ENCODE measurements at places on chromosomes 12 and 14.

DNA sequence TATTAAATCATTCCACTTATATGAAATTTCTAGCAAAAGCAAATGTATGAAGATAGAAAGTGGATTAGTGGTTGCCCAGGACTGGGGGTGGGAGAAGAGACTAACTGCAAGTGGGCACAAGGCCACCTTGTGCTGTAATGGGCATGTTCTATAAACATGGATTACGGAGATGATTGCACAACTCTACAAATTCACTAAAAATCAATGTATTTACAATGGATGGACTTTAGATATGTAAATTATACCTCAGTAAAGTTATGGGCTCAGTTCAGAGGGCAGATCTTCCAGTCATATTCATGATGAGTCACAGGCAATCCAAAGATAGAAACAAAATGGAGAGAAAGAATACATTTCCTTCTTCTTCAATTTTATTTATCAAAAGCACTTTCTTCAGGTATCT lies 173.9 kb downstream of the NDUFA12 start:
- no peak for DNase-seq
- H3K4me3 ChIP-seq, result no peak overlapping the region
- H3K27me3 ChIP-seq, result no peaks in the 10 kb centered on the region
- no peaks in the 10 kb centered on the region for H3K36me3 ChIP-seq

DNA sequence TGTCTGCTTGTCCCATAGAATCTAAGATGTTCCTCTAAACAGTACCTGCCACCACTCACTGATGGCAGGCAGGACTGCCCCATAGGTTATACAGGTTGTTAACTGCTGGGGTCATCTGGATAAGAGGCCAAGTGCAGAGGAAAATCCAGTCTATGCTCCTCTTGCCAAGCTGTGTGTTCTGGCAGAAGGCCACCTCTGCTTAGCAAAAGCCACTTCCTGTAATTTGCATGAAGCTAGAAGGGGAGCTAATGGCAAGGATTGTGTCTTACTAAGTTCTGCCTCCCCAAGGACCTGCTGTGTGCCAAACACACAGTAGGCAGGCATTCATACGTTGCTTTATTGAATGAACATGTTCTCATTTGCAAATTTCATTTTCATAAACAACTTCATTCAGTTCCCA lies 445.4 kb downstream of the BCL11B start:
- no peaks in the 10 kb centered on the region for H3K36me3 ChIP-seq
- no peak overlapping the region for H3K27ac ChIP-seq
- H3K4me1 ChIP-seq, result no peaks in the 10 kb centered on the region
- H3K27me3 ChIP-seq, result no peaks in the 10 kb centered on the region
- DNase-seq, result no peak
- H3K4me3 ChIP-seq, result no peak overlapping the region

- no peak for DNase-seq
- peaks cover 3% of the 10 kb centered on the region for H3K4me1 ChIP-seq
- H3K27ac ChIP-seq, result no peak overlapping the region
- H3K36me3 ChIP-seq, result no peaks in the 10 kb centered on the region
- H3K4me3 ChIP-seq, result no peak overlapping the region
- H3K27me3 ChIP-seq, result no peaks in the 10 kb centered on the region
Observed at GRCh38 chr12:80867941-80868340, 69.8 kb downstream of the LIN7A start.

- no peak overlapping the region for H3K27ac ChIP-seq
- no peak for DNase-seq
- peak overlapping the region; percentile 77 for H3K4me3 ChIP-seq
Observed at GRCh38 chr14:99601361-99601831, 2.6 kb downstream of the CCDC85C start.

- H3K4me3 ChIP-seq, result no peak overlapping the region
- H3K27me3 ChIP-seq, result no peaks in the 10 kb centered on the region
Observed at GRCh38 chr14:95191445-95192199, 34.3 kb upstream of the DICER1 start.

DNA sequence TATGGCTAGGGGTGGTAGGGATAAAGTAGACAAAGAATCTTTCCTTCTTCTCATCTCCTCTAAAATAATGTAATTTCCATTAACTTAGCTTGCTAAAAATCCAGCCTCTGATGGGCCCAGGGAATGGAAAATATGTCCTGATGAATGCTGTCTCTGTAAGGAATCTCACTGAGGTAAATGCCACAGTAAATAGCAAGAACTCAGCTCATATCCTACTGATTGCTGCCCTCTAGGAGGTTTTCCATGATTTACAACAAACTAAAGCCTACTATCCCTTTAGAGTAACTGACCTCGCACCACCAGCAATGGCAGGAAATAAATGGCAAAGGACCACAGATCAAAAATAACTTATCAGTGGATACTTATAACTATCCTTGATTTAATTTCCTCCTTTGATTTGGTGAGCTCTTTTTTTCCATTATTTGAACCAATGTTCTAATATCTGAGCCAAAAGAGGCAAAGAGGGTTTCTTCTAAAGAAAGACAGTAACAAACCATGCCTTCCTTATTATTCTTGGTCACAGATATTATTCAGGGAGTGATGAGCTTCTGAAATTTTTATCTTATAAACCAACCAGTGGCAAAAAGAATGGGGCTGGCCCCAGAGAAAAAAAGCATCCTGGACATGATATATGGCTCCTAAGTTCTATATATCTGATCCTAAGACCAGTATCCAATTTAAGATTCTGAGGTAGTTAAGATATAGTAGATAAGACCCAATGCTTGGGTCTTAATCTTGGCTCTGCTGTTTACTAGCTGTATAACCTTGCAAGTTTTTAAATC lies 43.8 kb downstream of the SENP1 start:
- H3K4me1 ChIP-seq, result no peaks in the 10 kb centered on the region
- no peak overlapping the region for H3K27ac ChIP-seq
- no peaks in the 10 kb centered on the region for H3K27me3 ChIP-seq

- DNase-seq, result no peak
- H3K4me3 ChIP-seq, result no peak overlapping the region
- H3K27me3 ChIP-seq, result peaks cover 3% of the 10 kb centered on the region
- H3K36me3 ChIP-seq, result no peaks in the 10 kb centered on the region
Observed at GRCh38 chr14:104528496-104528895, 51.1 kb upstream of the C14orf180 start.

DNA sequence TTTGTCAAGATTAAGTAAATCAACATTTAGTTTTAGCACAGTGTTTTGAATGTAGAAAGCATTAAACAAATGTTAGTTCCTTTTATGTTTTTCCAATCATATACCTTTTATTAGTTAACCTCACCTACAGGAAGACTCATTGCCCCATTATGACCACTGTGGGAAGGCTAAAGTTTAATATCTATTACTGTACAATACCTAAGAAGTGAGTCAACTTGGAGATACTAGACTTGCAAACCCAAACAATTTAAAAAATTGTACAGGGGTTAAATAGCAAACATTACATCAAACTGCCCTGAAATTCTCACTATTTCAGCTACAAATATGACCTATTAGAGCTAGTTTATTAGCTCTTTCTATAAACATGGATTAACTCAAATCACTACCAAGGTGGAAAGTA lies 8.6 kb upstream of the G2E3 start:
- no peak overlapping the region for H3K27ac ChIP-seq
- H3K4me3 ChIP-seq, result no peak overlapping the region
- H3K27me3 ChIP-seq, result peaks cover 12% of the 10 kb centered on the region
- no peaks in the 10 kb centered on the region for H3K4me1 ChIP-seq
- DNase-seq, result no peak

GRCh38 chr14:33564774-33565630 lies 385.9 kb downstream of the EGLN3 start:
- no peaks in the 10 kb centered on the region for H3K36me3 ChIP-seq
- H3K27ac ChIP-seq, result no peak overlapping the region
- no peak overlapping the region for H3K4me3 ChIP-seq
- no peak for DNase-seq
- peaks cover 16% of the 10 kb centered on the region for H3K4me1 ChIP-seq

GRCh38 chr12:31506515-31507306 lies 84.2 kb downstream of the DENND5B start:
- no peak for DNase-seq
- H3K4me3 ChIP-seq, result no peak overlapping the region
- H3K36me3 ChIP-seq, result no peaks in the 10 kb centered on the region
- H3K4me1 ChIP-seq, result peaks cover 5% of the 10 kb centered on the region
- no peaks in the 10 kb centered on the region for H3K27me3 ChIP-seq
- H3K27ac ChIP-seq, result no peak overlapping the region

DNA sequence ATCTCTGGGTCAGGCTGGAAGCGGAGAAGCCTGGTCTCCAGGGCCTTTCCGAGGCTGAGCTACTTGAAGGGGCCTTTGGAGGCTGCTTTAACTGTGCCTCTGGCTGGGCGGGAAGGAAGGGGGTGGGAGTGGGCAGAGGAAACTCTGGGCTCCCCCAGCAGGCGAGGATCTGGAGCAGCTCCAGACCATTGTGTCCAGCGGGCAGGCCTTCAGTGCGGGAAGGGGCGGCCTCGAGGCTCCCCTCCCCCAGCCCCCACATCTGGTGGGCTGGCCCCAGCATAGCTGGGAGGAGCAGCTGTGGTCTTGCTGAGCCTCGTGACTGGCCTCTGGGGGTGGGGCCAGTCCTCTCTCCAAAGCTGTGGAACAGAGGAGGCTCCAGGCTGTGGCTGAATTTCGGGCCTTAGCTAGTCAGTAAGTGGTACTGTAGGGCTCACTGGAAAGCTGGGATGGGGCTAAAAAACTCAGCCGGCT lies 3.4 kb downstream of the TAMALIN start:
- H3K27ac ChIP-seq, result peak overlapping the region; percentile 90
- peaks cover 23% of the 10 kb centered on the region for H3K36me3 ChIP-seq
- DNase-seq, result no peak
- H3K4me1 ChIP-seq, result peaks cover 55% of the 10 kb centered on the region
- H3K27me3 ChIP-seq, result no peaks in the 10 kb centered on the region

DNA sequence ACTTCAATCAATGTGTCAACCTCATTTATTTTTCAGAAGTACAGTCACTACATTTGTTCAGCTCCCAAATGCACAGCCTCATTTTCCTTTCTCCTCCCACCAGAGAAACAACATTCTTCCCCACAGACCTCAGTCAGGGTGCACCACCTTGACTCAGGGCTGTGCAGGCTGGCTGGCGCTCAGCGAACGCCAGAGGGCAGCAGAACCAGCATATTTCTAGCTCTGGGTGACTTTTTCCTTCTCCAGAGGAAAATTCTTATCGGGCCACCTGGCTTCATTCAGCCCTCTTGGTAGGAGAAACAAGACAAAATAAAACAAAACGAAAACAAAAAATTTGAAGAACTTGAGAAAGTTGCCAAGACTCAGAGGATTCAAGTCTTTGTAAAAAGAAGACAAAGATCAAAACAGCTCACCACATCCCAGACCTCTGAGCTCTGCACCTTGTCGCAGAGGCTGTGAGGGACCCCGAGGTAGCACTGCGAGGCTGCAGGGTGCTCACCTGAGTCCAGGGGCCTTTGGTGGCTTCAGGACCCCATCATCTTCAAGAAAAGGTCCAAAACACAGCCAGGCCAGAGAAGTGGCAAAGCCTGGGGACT lies 33.7 kb downstream of the PAH start:
- DNase-seq, result no peak
- no peaks in the 10 kb centered on the region for H3K36me3 ChIP-seq
- H3K27me3 ChIP-seq, result peaks cover 24% of the 10 kb centered on the region
- no peak overlapping the region for H3K27ac ChIP-seq
- peaks cover 9% of the 10 kb centered on the region for H3K4me1 ChIP-seq

All from suprapubic skin (tissue), 4 donors.